LoVo (cell line): ENCODE measurements at places on chromosomes 1 and 21.

DNA sequence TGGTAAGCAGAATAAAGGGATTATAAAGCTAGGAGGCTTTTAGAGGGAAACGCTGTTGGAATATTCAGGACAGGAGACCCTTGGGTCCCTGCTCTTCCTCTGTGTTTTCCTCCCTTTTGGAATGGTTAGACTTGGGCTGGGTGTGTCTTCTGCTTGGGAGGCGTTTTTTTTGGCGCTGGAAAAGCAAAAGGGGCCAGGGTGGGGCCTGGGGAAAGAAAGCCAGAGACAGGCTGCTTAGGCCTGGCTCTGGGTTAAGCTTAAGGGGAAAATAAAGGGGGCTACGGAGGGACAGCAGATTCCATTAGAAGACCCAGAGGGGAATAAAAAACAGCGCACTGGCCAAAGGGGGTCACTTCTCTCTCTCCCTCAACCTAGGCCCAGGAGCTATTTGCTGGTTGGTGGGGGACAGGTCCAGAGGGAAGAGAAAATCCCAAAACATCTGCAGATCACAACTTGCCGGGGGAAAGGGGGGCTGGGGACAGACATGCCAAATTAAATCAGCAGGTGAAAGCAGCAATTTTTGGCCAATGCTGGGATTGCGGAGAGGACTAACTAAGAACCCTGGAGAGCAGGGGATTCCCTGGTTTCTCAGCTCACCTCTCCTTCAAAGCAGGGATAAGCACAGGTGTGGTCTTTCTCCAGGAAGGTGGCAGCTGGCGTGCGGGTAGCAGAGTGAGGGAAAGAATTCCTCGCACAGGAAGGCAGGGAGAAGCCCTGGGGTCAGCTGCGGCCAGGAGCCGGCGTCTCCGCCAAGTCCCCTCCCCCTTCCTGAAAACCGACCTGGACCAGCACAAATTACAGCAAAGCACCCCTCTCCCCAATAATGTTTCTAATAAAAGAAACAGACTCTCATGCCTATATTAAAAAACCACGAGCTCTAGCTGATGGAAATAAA lies 82.2 kb upstream of the AK4 start:
- no peak for DNase-seq

DNA sequence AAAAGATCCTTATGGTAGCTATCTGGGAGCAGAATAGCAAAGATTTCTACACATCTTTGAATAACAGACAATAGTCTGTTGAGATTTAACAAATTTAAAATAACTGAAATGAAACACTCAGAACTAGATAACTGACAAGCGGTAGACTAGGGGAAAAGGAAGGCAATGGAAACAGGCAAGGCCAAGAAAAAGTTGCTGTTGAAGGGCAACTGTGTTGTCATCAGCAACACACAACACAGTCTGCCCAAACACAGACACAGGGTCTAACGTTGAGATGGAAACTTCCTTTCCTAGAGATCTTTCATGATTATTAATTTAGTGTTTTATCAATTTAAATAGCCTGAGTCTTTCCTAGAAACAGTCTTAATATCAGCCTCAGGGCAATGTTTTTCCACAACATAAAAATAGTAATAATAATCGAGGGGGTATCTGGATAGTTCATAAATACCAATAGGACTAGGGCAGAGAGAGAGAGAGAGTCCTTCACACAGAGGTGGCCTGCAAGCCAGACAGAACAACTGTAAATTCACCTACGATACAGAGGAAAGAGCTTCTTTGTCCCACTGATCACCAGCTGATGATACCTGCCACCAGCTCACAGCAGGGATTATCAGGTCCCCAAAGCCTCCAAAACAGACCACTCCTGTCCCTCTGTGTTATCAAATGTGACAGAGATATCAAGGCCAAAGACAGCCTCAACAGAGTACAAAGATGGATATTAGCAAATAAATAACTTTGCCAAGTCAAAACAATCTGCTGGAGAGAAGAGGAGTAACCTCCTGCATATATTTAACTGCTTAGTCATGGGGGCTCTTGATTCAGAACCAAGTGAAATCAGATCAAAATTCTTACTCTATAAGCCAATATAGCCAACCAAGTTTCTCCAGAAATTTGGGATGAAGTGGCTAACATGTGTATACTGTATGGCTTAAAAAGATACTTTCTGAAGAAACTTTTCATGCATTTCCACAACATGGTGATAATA lies 245.3 kb downstream of the SLC45A1 start:
- DNase-seq = no peak

GRCh38 chr1:78587211-78587610 lies 33.0 kb upstream of the IFI44L start:
- DNase-seq = no peak

DNA sequence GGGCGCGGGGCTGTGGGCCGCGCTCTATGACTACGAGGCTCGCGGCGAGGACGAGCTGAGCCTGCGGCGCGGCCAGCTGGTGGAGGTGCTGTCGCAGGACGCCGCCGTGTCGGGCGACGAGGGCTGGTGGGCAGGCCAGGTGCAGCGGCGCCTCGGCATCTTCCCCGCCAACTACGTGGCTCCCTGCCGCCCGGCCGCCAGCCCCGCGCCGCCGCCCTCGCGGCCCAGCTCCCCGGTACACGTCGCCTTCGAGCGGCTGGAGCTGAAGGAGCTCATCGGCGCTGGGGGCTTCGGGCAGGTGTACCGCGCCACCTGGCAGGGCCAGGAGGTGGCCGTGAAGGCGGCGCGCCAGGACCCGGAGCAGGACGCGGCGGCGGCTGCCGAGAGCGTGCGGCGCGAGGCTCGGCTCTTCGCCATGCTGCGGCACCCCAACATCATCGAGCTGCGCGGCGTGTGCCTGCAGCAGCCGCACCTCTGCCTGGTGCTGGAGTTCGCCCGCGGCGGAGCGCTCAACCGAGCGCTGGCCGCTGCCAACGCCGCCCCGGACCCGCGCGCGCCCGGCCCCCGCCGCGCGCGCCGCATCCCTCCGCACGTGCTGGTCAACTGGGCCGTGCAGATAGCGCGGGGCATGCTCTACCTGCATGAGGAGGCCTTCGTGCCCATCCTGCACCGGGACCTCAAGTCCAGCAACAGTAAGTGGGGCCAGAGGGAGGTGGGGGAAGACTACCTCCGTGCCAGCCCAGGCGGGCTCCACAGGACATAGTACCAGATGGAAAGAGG lies 808 bp downstream of the MAP3K21 start:
- peak; percentile 19 for DNase-seq
